T-helper 9 cell (primary cell): ENCODE measurements at places on chromosomes 3 and 15.

- no peak for DNase-seq
Measured at GRCh38 chr3:4979428-4980228, at the start of gene BHLHE40. Gene BHLHE40 (plus strand): TSS chr3:4979437. CDS start chr3:4979719, 282 bp downstream.

DNA sequence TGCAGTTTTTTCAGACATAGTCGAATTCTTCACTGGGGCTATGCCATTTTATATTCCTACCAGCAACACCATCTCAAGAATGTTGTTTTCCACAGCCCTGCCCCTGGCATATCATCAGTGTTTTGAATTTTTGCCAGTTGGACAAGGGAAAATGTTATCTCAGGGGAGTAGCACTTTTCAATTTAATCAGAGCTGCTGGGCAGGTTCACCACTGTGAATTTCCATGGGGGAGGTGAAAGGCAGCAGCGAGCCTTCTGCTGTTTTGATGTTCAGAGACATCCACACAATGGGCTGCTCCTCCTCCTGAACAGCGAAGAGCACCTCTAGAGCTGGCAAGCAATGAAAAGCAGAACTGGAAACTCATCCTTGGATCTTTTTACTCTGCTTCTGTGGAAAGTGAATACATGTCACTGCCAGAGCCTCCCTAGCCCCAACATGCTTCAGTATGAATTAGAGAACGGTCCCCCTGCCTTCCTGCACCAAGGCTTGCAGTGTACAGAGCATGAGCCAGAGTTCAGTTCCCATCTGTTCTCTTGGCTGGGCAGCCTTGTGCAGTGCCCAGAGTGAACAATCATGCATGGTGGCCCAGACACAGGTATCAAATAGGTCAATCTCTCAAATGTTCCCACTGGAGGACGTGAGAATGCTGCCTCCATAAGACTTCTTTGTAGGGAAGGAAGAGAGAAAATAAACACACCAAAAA, 56.1 kb upstream of the RAD18 start:
- DNase-seq, result no peak

DNA sequence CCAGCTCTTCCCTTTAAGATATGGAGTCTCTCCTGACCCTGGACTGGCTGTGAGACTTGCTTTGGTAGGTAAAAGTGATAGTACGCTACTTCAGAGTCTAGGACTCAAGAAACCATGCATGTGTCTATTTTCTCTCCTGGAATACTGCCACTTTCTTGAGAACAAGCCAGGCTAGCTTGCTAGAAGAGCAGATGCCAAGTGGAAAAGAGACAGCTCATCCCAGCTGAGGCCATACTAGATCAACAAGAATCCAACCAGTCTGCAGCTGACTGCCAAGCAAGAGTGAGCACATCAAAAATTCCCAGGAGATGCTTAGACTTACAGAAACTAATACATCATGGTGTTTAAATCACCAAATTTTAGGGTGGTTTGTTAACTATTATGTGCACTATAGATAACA, 208.3 kb upstream of the RBMS3 start:
- no peak for DNase-seq

DNA sequence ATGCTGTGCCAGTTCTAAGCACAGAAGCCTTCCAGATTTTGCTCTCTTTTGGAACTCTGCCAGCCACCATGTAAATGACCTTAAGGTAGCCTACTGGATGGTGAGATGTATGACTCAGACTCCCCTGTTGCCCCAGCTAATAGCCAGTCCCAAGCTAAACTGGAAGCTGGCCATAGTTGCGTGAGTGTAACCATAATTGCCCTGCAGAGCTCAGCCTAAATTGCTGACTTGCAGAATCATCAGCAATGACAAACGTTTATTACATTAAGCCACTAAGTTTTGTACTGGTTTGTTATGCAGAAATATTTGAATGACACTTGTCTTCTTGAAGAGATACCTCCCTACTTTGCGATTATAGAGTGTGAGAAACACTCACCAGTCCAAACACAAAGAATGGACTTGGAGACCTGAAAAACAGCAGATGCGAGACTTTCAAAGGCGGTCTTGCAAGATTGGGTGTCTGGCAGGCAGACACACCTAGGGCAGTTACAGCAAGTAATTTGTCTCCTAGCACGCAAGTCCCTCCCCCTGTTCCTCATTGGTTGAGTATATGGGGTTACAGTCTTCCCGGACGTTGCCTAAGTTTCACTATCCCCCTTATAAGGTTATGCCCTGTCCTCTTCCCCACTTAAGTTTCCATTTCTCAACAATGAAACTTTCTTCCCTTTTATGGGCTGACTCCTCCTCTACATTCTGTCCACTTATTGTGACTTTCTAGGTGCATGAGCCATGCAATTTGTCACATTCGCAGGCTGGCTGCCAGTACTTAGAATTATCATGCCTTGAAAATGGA, 83.6 kb upstream of the XCR1 start:
- DNase-seq, result no peak

- DNase-seq, result no peak
Measured at GRCh38 chr3:156519758-156520162, 35.2 kb downstream of the SSR3 start.

DNA sequence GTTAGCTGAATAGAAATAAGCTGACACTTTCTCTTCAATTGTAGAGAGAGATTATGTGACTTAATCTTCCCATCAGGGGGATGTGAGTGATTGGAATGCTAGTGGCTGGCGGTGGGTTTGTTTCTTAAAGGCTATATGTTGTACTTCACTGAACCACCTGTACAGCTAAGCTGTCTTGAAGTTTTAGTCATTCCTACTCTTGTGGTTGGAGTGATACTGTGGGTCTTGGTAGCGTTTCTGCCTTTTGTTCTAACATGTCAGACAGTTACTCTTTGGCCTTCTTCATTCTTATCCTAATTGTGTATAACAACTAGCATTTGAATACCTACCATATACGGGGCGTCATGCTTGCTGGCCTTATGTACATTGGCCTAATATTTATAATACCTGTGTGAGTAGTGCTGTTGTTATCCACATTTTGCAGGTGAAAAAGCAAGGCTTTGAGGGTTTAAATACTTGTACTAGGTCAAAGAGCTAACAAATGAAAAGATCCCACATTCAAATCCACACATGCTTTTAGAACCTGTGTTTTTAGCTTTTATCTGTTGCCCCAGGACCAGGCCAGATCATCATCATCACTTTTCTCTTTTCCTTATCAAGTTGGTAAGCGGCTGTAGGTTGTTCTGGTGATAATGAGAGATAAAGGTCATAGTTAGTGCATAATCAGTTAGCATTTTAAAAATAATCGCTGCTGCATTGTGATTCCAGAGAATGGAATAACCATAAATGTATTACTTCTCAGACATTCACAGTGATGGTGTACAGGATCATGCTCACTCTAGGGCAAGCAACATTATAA, 50.2 kb downstream of the AKAP13 start:
- no peak for DNase-seq

DNA sequence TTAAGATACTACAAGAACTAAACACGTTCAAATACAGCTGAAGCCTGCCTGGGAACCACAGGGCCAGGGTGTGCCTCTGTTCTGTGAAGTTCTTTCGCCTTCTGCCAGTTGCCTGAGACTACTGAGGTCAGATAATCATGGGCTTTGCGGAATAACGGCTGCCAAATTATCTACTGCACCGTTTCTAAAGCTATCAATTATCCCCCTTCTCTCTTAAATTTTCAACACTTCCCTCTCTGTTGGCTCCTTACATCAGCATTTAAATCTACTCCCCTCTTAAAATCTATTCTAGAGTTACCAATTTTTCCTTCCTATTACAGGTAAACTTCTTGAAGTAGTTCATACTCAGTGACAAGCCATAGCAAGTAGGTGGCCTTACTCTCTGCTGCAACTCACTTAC, 6.2 kb upstream of the NEO1 start:
- DNase-seq, result no peak

GRCh38 chr3:30156586-30157498, 449.6 kb upstream of the TGFBR2 start:
- no peak for DNase-seq

GRCh38 chr3:54966979-54967378, 39.1 kb upstream of the LRTM1 start:
- DNase-seq, result no peak

DNA sequence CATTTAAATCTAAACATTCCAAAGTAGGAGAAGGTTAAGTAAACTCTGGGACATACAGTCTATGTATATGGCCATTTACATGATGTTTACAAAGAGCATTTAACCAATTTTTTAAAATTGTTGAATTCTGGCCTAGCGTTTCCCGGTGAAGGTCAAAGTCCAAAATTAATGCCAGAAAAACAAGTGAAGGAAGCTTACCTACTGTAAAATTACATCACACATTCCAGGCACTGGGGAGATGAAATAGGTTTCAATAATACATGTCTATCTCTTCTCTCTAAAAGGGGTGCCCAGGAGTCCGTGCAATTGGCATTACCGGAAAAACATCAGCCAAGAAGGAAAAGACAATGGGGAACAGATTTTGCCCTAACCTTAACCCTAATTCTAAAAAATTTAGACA, 358.8 kb downstream of the VPS13C start:
- DNase-seq, result no peak

- DNase-seq, result no peak
Measured at GRCh38 chr15:35168464-35168863, 83.4 kb upstream of the NANOGP8 start.

DNA sequence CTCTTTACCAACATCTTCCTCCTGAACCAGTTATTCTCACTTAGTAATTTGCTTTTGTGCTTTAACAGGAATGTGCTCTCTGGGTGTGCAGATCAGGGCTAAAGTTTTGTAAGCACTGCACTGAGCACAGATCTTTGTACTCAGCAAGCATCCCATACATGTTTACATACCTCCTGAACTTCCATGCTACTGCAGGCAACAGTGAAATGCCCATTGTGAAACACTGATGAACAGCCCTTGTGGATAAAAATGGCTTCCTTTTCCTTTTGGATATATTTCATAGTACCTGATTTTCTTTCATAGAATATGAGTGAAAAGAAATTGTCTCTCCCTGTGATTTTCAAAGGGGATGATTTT, 855.9 kb downstream of the MCTP2 start:
- no peak for DNase-seq

- DNase-seq, result no peak
Measured at GRCh38 chr3:168024537-168024941, 71.2 kb downstream of the GOLIM4 start.

DNA sequence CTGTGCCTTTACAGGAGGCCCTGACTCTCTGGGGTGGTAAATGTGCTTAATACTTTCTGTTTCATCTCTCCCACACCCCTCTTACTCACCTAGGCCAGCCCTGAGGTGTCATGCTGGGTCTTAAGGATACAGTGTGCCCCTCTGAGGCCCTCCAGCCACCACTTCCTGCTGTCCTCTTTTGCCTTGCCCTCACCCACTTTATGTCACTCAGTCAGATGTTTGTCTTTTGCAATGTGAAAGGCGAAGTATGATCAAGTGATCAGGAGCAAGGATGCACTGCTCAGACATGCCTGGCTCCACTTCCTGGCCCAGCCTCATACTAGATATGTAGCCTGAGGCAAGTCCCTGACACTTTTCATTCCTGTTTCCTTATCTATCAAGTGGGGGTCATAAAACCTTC, 339.0 kb upstream of the NR2E3 start:
- DNase-seq, result no peak

- no peak for DNase-seq
Measured at GRCh38 chr3:170012683-170013400, 25.0 kb upstream of the GPR160 start.

GRCh38 chr3:115245899-115246298, 98.8 kb upstream of the ZBTB20 start:
- no peak for DNase-seq

GRCh38 chr3:192079098-192079497, 618.1 kb downstream of the PYDC2 start:
- no peak for DNase-seq

DNA sequence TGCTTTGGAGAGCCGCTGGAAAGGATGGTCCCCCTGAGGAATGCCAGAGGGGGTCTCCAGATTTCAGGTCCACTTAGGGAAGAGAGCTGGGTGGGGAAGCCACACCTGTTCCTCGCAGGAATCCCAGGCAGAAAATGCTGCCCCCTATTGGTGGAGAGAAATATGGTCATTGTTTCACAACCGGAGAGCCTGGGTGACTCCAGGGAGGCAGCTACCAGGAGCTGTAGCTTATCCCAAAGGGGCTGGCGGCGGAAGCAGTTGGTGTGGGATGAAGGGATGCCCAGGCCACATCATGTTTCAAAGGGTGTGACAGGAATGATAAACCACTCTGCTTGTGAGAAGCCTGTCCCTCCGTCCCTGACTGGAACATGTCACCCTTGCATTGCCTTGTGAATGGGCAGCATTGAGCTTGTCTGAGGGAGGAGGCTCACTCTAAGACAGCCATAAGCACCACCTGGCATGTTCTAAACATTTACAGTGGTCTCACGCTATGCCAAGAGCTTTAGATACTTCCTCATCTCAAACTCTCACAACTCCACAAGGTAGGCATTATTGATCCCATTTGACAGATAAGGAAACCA, 34.5 kb downstream of the POMGNT2 start:
- DNase-seq, result no peak

GRCh38 chr3:152288681-152289080, 20.0 kb downstream of the MBNL1 start:
- no peak for DNase-seq

DNA sequence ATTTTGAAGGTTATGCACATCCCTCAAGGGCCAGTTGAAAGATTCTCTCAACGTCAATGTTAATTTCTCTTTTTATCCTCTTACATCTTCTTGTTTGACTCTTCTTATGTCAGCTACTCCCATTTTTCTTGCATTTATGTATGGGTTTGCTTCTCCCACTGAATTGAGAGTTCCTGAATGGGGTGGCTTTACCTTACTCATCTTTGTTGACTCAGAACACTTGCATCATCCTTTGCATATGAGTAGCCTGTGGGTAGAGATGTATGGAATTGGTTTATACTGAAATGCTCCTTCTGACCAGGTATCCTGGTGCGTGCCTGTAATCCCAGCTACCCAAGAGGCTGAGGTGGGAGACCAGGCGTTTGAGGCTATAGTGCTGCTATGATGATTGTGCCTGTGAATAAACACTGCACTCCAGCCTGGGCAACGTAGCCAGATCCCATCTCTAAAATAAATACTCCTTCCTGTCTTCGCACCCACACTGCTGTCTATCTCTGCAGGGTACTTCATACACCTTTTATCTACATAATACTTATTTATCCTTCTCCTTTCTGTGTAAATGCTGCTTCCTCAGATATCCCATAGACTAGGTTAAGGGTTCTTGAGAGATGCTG, 123.6 kb upstream of the DPH6 start:
- no peak for DNase-seq

DNA sequence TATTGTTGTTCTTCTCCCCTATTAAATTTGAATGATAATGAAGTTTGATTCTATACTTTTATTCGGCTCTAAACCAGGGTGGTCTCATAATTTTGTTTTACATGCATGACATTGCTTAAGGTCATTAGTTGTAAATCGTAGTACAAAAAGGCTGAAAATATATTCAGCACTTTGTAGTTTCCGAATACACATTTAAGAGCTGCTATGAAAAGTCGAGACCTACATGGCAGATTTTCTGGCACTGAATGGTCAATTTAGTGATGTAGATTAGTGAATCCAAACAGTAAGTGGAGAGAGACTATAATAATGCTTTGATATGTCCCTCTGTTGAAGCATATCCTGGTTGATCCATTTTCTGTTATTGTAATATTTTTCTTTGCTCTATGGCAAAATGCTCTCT, 254.0 kb upstream of the SOX2 start:
- no peak for DNase-seq
